ENCODE measurements at places on chromosomes 5 and 9. TPM values are rescaled to one million over a fixed set of nuclear protein-coding genes. Genes with fewer than 3 reads are reported as not detected.

Gene SLC36A3
- total RNA-seq = not detected

Gene RETREG1
- not detected for total RNA-seq

Gene IL5
- not detected for total RNA-seq

DNA sequence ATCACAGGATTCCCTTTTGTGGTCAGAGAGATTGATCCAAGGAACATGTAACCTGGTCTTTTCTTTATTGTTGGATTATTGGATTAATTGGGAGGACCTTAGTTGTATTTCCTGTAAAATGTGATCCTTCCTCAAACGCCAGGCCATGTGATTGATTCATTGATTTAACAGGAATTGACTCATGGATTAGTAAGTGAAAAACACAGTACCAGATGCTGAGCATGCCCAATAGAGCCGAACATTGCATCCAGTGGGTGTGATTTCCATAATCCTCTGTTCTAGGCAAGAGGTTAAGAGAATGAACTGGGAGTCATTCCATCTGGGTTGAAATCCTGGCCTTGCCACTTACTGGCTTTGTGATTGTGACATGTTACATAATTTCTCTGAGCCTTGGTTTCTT, 522.3 kb downstream of the MAT2B start:
- DNase-seq = no peak

- DNase-seq = no peak
These were observed 73.9 kb downstream of the PIK3R1 start for GRCh38 chr5:68289498-68289897.

All from G401 (cell line).